ENCODE measurements at places on chromosomes 16 and 17.
A peak's percentile ranks its signal among the peaks of the same experiment; 100 is the strongest.

- peak; percentile 53 for DNase-seq
These were observed 19.9 kb upstream of the ZC3H18 start for GRCh38 chr16:88550246-88550661.

DNA sequence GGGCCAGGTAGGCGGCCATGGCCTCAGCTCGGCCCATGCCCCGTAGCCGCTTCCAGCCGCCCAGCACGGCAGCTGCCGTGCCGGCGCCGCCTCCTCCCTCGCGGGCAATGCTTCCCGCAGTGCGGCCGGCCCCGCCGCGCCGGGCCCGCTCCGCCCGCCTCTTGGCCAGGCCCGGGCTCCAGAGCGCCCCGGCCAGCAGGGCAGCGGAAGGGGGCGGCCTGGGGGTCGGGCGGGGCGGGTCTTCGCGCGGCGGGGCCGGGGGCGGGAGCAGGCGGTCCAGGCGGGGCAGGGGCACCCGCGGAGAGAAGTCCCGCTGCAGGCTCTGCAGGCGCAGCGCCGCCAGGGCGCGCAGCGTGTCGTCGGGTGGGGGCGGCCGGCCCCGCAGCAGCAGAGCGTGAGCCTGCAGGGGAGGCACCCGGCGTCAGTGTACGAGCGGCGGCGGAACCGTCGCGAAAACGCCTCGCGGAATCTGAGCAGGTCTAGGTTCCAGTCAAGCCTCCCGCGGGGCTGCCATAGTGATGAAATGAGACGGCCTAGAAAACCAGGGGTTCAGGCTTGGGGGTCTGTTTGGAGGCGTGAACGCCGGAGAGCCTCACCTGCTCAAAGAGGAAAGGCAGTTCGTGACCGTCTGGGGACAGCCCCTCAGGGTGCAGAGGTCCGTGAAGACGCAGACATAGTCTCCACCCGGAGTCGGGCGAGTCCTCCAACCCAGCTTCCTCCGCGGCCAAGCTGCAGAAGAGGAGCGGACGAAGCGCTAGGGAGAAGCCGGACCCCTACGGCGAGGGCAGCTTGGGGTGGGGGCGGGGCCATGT lies 6.6 kb downstream of the PLEKHH3 start:
- peak; percentile 37 for DNase-seq

DNA sequence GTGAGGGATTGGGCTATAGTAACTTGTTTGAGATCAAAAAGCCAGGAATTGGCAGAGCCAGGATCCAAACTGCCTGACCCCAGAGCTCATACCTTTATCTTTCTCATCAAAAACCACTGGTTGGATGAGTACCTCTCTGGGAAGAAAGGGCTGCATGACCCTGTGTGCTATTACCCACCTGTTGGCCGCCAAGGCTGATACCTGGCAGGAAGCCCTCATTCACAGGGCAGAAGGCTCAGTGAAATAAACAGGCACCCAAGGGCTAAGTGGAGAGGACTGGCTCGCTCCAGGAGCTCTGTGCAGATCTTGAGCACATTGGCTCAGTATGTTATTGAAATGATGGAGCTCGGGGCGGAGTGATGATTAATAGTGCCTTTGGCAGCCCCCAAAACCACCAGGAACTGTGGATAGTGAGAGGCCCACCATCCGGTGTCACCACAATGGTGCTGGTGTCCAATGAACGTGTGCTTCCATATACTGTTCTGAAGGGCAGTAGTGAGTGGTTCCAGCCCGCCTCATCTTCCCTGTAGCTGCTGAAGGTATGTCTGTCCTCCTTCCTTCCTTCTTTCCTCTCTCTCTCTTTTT lies 197.6 kb downstream of the MSI2 start:
- no peak for DNase-seq

DNA sequence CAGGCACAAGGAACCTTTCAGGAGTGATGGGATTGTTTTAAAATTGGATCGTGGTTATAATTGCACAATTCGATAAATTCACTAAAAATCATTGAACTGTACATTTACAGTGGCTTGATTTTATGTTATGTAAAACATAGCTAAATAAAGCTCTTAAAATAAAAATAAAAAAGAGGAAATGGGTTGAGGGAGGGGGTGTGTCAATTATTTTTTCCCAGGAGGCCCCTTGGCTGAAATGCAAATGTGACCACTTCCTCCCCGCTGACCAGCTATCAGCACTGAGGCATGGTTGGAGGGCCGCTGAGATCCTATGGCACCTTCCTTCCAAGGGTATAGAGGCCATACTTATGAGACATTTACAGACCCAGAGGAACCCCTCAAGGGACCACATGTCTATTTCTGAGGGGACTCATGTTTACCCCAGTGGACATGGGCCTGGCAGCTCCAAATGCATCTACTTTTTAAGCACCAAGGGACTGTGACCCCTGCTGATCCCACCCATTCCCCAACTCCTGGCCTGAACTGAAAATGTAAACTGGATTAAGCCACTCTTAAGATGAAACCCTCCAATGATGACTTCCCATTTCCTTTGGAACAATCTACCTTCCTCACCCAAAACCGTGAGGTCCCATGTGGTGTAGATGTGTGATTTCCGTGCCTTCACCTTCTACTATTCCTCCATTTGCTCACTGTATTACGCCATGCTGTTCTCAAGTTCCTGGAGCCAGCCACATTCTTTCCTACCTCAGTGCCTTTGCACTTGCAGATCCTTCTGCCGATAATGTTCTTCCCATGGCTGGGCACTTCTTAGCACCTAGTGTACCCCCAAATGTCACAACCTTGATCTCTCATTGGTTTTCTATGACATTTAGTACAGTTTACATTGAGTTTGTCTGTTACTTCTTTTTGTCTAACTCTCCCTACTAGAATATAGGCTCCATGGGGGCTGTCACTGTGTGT lies 2.8 kb upstream of the IL21R start:
- no peak for DNase-seq

DNA sequence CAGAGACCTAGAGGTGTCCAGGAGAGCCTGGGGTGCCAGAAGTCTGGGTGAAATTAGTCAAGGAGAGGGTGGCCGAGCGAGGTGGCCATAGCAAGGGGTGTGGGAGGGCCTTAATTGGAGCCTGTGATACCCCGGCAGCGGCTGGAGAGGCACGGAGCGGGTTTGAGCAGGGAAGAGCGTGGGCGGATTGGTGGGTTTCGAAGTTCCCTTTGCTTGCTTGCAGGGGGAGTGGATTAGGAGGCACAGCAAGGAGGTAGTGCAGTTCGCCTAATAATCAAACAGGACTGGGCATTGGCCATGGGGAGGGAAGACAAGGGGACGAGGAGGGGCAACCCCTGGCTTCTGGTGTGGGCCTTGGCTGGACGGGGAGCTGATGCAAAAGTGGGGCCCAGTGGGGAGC lies 5.4 kb upstream of the FAM83G start:
- DNase-seq: no peak

DNA sequence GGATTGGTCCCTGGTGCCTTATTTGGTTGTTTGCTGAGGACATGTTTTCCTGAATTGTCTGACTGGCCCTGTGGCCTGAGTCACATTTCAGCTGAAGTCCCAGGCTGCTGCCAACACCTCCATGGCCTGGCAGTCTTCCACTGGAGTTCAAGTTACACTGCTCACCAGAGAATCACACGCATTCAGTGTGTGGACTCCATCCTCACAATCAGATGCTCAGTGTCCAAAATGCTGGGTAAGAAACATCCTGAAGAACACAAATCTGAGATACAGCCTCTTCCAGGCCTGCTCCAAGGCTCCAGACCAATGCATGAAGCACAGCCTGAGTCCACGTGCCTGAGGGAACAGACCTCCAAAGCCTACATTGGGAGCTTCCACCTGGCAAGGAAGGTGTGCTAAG lies 19.2 kb downstream of the CD300LB start:
- DNase-seq: no peak

- no peak for DNase-seq
These were observed 30.7 kb downstream of the CIITA start for GRCh38 chr16:10907757-10908045.

DNA sequence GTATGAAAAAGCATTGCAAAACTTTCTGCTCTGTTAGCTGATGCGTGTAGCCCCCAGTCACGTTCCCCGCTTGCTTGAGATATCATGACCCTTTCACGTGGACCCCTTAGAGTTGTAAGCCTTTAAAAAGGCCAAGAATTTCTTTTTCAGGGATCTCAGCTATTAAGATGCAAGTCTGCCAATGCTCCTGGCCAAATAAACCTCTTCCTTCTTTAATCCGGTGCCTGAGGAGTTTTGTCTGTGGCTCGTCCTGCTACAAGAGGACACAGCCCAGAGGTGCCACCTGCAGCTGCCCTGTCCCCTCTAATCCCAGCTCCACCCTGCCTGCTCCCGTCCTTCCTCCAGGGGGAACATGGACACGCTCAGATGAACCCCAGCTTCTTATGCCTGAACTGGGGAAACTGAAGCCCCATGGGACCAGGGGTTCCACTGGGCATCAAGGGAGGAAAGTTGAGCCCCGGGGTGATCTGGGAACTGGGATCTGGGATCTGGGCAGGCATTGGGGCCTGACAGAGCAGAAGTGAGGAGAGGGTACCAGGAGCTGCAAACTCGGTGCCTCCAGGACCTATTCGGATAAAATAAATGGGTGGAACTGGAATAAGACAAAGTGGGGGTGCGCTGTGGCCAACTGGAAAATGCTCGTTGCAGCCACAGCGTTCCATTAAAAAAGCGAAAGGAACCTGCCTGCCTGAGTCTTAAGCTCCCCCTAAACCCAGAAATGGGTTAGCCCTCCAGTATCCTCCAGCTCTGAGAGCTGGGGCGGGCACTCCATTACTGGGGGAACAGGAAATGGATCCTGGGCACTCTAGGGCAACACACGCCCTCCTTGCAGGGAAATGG lies 19.7 kb downstream of the QPRT start:
- DNase-seq: no peak

GRCh38 chr17:72379516-72379915 lies 258.7 kb downstream of the SOX9 start:
- no peak for DNase-seq

- DNase-seq: no peak
These were observed 111.4 kb upstream of the NACA2 start for GRCh38 chr17:61702450-61702849.

DNA sequence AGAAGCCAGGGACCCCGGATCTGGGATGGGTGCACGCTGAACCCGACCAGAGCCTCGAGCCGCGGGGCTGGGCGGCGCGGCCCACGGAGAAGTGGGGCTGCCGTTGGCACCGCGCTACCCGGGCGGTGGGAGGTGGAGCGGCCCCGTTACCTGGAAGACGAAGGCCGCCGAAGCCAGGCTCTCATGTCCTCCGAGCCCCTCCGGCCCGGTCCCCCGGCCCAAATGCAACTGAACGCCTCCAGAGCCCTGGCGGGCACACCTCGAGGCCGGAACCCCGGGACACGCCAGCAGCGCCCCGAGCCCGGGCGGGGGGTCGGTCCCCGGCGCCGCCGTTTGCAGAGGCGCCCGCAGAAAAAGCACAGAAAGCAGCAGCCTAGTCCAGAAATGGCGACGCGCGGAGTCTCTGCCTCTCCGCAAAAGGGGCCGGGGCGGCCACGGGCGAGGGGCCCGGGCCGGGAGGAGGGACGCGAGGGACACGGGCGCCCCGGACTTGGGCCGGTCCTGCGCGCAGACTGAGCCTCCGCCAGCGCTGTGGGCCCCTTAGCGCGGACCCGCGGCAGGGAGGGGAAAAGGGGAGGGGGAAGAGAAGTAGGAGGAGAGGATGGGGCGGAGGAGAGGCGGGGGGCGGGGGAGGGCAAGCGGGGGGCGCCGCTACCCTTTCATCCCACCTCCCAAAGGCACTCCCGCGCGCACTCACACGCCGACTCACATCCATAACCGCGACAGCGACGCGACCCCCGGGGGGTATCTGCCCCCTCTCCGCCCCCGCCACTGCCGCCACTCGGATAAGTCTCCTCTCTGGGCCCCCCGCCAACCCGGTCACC lies 1.4 kb downstream of the AXIN2 start:
- peak; percentile 25 for DNase-seq

GRCh38 chr17:40145476-40145875 lies 5.1 kb downstream of the CASC3 start:
- DNase-seq: no peak

- no peak for DNase-seq
These were observed 30.0 kb downstream of the CFAP52 start for GRCh38 chr17:9606453-9606852.

DNA sequence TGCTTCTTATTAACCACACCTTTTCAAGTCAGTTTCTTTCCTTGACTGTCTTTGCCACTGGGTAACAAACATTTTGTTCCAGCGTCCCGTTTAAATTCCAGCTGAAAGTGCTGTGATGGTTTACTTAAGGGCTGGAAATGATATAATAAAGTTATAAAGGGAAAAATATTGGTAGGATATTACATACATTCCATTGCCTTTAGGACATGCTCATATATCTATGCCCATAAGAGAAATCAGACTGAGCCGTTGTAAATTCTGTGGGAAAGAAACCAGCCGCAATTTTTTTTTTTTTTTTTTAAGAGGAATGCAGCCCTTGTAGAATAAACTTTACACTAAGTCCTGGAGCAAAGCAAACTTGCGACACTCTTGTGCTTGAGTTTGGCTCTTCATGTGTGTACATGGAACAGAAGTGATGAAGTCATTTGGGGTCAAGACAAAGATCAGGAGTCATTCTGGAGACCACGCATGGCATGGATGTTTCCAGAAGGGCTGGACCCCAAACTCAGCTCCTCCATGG lies 210.9 kb downstream of the XYLT1 start:
- DNase-seq: no peak

DNA sequence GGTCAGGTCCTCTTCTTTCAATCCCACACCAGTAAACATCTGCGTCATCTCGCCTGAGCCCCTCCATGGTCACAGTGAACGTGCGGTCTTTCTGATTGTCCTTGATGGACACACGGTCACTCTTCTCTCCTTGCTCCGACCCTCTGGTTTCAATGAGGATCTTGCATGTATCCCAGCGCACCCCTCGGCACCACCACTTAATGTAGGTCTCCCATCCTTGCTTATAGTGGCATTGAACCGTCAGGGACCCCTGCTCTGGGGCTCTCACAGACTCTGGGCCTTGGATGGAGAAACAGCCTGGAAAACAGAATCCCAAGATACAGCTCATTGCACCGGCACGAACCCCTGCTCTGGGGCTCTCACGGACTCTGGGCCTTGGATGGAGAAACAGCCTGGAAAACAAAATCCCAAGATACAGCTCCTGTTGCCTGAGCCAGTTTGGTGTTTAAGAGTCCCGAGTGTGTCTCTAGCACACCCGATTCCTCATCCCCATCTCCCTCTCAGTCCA lies 5.4 kb downstream of the CD300LB start:
- DNase-seq: peak; percentile 3

DNA sequence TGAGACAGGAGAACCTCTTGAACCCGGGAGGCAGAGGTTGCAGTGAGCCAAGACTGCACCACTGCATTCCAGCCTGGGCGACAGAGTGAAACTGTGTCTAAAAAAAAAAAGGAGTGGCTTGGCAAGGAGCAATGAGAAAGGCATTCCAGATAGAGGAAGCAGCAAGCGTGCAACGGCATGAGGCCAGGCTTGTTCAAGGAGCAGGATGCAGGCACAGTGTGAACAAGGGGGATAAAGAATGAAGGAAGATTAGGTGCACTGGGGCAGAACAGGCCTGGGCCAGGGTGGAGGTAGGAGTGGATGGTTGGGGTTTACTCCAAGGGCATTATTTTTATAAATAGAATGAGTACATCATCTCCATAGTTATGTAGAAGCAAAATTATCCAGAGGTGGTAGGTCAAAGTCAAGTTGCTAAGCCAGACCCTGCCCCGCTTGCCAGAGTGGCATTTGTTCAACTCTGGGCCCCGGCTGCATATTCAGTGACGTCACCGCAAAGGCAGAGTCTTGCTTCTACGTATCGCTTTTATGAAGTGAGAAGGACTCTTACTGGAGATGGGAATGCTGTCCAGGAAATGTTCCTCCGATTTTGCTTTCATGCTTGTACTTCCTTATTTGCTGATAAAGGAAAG lies 100.2 kb downstream of the KATNIP start:
- no peak for DNase-seq
